Ureter (tissue), 1 donor: ENCODE measurements at places on chromosomes 6 and 20.

DNA sequence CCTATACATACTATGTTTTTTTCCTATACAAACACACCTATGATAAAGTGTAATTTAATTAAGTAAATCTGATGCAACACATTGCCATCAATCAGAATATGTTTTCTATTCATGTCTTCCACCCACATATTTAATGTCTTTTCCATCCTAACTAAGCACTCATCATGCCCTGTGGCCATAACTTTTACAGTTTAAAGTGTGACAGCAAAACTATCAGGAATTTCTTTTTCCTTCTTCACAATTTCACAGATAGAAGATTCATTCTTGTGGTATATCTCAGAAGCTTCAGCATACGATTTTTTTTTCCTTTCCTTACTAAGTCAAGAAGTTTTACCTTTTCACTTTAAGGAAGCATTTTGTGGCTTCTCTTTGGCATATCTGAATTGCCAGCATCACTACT lies 7.0 kb upstream of the BEND6 start:
- no peak for DNase-seq

GRCh38 chr6:9204171-9204570 lies 768.8 kb upstream of the SLC35B3 start:
- no peak for DNase-seq

DNA sequence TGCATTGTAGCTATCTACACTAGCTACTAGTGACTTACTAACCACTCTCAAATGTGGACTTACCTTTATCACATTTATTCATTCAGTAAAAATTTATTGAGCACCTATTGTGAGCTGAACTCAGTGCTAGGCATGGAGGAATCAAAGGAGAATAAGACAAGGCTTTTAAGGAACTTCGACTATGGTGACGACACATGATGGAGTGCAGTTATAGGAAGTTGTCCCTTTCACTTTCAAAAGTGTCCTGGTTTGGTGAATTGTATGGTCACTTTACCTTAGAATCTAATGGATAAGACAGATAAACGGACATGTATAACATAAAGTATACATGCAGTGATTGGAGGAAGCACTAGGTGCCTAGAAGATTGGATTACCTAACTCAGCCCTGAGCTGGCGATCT lies 4.3 kb downstream of the AKAP7 start:
- no peak for DNase-seq

DNA sequence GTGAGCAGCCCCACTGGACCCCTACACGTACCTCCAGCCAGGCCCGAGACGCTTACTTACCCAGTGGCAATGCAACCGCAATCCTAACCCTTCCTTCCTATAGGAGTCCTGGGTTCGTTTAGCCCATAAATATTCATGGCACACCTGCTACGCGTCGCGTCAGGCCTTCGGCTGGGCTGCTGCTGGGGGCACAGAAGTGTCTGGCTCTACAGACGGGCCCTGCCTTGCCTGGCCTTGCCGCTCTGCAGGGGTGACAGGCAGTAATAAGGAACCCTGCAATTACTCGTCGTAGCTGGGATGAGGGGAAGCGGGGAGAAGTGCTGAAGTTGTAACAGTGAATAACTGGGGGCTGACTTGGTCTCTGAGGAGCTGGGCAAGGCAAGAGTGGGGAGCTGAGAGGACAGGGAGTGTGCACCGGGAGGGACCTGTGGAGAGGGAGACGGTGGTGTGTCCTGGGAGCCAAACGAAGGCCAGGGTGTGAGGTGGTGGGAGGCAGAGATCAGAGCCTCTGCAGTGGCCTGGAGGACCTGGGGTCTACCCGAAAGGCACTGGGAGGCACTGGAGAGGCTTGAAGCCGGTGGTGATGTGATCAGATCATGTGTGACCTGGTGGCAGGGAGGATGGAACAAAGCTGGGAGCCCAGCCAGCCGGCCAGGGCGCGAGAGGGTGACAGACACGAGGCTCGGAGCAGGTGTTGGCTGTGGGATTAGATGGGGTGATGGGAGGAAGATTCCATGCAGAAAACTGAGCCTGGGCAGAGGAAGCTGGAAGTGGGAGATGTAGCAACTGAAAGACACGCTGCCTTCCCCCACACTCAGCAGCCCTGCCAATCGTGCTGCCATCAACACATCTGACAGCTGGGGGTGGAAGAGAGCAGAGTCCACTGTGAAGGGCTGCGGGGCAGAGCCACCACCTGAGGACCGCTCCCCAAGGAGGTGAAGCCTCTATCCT lies 36.4 kb downstream of the PSMG4 start:
- DNase-seq, result no peak

GRCh38 chr6:140897804-140898573 lies 1234.7 kb upstream of the GJE1 start:
- no peak for DNase-seq

GRCh38 chr6:25085756-25086155 lies 150.0 kb upstream of the RIPOR2 start:
- no peak for DNase-seq

GRCh38 chr6:105881608-105882007 lies 204.5 kb upstream of the PRDM1 start:
- no peak for DNase-seq

DNA sequence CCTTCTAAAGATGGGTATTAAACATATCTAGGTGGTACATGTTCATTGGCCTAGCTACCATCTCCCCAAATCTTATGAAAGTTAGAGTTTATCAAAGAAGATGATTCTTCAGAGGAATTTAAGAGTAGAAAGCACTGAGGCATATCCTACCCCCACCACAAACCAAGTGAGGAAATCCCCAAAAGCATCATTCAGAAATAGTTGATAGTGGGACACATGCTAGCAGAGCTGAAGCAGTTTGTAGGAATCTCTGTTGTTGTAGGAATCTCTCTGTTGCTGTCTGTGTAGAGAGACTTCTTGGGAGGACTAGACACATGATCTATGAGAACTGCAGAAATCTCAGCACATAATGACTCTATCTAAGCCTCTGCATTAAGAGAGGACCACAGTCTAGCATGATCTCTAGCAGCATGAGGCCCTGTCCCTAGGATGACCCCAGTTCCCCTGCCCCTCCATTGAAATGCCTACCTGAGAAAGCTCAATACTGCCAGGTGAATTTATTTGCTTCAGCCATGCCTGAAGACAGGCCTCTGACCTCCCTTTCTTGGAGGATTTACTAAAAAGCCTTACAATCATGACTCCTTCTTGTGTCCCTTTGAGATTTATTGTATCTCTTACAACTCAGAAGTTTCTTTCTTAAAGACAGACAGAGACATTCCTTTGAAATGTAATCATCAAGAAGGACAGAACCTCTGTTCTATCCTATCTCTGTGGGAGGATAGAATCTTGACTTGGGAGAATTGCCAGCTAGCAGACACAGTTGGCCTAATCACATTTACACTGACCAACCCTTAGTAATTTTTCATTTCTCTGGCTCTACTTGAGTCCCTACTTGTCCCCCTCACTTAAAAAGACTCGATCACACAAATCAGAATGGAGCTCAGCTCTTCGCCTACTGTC lies 582.4 kb downstream of the PHF3 start:
- DNase-seq, result no peak

GRCh38 chr20:61940976-61941720 lies 124.5 kb downstream of the TAF4 start:
- DNase-seq, result no peak

DNA sequence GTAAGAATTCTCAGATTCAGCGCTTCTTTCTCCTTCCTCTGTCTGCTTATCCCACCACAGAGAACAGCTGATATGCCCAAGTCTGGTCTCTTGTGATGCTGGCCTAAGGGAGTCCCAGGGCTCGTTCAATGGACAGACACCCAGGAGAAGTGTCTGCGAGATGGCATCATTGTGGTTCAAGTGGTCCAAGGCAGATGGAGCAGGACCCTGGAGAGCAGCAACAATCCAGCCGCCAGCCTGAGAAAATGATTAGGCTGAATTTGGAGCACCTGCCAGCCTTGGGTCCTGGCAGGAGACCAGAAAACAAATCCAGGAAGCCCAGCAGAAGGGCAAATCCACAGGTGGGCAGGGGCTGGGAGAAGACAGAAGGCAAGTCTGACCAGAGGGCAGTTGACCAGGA lies 145.8 kb downstream of the PTPRT start:
- DNase-seq, result no peak

DNA sequence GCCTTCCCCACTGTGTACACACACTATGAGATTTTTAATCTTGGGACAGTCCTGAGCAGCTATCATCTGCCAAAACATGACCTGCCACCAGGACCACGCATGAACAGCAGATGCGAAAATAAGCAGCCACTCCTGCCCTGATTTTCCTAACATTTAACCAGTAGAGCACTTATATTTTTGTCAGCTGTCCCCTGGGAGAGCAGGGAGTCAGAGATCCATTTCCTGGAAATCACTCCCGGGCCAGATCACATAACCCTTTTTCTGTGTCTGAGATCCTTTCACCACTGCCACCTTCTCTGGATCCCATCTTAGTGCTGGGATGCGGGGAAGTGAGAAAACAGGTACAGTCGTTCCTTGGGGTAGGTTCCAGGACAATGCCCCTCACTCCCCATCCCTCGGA lies 5.7 kb downstream of the SDCBP2 start:
- no peak for DNase-seq

DNA sequence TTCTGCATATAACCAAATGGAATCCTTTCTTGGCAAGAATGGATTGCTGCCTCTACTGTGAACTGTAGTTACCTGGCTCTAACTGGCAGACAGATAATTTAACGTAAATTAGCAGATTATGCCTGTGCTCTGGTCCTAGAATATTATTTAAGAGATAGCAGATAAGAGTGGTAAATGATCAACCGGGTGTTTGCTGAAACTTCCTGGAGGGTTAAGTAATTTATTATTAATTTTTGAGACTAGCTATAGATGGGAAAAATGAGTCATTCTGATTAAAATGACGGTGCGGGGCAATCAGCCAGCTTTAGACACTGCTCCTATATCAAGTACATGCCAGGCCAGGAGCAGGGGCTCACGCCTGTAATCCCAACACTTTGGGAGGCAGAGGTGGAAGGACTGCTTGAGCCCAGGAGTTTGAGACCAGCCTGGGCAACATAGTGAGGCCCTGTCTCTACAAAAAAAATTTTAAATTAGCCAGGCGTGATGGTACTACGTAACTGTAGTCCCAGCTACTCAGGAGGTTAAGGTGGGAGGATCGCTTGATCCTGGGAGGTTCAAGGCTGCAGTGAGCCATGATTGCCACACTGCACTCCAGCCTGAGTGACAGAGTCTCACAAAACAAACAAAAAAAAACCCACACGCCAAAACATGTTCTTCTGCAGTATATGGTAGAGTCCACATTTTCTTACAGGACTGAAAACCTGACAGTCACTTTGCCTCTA lies 22.6 kb downstream of the B4GALT5 start:
- no peak for DNase-seq

- no peak for DNase-seq
These were observed 48.9 kb downstream of the PRDM1 start for GRCh38 chr6:106134906-106135634.

- DNase-seq, result no peak
These were observed 59.3 kb downstream of the EPB41L2 start for GRCh38 chr6:131003488-131004386.

GRCh38 chr20:21509597-21510371 lies 4.1 kb downstream of the NKX2-2 start:
- no peak for DNase-seq

DNA sequence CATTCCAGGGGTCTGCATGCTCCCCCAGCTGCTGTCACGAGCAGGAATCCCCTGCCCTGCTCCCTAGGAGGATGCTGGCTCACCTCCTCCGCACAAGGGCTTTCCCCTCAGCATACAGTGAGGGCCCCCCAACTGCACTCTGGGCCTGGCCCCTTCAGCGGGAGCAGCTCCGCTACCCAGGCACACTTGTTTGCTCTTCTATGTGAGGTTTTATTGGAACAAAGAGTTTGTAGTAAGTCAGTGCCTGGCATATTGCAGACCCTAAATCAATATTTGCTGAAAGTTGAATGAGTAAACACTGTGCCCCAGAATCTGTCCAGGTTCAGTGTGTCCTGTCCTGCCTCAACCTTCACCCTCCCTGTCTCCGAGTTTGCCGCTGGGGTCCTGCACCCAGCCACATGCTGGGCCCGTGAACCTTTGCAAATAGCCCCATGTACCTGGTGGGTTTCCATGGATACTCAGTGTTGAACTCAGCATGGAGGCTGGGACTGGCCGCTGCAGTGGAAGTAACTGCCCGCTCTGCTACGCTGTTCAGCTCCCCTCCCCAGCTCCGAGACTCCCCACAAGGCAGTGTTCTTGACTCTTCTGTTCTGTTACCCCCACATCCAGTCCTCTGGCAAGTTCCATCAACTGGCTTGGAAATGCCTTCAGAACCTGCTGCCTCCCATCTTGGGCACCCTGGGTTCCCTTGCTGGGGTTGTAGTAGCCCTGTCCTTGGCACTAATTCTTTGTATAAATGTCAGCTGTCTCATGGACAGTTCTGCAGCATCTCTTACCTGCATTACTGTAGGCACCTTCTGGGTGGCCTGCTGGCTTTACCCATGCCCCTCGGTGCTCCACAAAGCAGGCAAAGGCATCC lies 15.7 kb downstream of the SLC22A1 start:
- no peak for DNase-seq

- no peak for DNase-seq
These were observed 13.3 kb upstream of the DNAJC5 start for GRCh38 chr20:63881451-63882226.

- no peak for DNase-seq
These were observed 1.2 kb upstream of the NOL4L start for GRCh38 chr20:32586291-32586690.

GRCh38 chr20:20198011-20198410 lies 145.7 kb downstream of the CFAP61 start:
- DNase-seq, result no peak

DNA sequence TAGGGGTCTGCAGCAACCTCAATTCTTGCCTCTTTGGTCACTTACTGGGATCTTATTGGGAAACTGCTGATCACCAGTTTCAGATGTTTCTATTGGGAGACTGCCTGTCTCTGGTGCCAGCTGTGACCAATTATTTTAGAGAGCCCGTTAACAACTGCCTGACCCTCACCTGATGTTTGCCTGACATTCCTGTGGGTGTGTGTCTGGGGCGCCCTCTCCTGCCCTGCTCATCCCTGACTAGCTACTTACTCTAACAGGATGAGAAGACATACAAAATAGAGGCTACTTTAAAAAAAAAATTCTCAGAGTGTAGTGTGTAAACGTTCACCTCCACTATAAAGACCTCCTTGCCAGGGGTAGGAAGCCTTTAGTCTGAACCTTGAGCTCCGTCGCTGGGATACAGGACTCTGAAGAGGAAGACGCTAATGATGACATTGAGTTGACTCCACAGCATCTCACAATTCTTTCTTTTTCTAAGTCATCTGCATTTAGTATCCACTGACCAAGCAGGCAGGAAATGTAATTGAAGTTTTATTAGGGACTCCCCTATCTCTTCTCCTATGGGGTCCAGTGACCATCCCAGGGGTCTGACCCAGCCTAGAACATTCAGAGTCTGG lies 54.6 kb upstream of the DDR1 start:
- DNase-seq, result no peak

DNA sequence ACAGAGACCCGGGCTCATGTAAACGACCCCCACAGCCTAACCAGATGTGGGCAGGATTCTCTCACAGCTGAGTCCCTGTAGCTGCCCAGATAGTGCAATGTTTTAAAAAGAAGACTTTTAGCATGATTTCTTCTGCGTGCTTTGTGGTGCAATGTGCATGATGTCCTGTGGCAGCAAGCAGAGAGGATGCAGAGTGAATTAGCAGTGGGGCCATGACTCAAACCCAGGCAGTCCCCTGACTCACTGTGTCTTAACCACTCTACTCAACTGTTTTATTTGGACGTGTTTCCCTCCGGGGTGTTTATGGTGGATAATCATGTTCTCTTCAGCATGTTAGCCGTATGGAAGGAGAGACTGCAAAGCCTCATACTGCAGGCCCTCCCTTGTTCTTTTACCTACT lies 247.9 kb downstream of the SLC24A3 start:
- no peak for DNase-seq
